ENCODE measurements at places on chromosomes 6 and 20.

DNA sequence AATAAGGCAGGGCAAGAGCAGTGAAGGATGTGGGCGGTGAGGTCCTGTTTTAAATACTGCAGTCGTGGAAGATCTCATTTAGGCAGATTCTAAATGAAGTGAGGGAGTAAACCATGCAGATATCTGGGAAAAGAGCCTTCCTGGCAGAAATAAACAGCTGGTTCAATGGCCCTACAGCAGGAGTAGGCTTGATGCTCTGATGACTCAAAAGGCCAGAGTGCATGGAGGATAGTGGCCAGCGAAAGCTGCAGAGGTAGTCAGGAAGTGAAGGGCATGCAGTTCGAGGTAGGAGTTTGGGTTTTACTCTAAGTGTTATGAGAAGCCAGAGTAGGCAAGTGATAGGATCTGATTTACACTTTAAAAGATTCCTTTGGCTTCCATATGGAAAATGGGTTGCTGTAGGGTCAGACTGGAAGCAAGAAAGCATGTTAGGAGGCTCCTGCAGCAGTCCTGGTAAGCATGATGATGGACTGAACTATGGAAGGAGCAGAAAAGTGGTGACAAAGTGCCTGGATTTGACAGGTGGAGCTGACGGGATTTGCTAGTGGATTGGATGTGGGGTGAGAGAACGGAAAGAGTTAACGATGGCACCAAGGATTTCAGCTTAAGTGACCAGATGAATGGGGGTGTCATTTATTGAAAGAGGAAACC, 150.0 kb downstream of the GJA10 start:
- no peak for DNase-seq

DNA sequence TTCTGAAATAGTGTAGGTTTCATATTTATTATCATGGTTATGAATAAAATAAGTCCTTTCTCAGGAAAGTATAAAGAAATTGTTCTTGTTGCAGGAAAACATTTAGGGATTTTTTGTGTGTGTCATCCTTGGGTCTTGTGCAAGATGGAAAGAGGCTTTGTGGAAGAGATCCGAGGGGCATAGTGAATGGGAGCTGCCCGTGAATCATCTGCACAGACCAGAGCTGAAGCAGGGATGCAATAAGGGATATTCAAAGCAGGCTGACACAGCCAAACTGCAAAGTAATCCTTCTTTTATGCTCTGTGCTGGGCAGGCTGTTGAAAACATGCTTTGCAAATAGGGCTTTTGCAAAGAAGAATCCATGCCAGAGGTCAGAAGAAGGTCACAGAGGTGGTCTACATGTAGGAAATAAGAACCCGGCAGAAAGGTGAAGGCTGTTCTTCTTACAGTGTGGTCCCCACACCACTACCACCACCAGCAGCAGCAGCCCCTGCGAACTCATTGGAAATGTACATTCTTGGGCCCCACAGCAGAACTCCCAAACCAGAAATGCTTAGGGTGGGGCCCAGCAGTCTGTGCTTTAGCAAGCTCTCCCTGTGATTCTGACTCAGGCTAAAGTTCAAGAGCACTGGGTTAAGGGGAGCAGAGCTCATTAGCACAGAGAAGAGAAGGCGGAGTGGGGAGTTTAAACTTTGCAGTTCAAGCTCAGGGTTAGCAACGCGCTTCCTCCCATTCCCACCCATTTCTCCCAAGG, 237.6 kb downstream of the QKI start:
- DNase-seq: no peak

DNA sequence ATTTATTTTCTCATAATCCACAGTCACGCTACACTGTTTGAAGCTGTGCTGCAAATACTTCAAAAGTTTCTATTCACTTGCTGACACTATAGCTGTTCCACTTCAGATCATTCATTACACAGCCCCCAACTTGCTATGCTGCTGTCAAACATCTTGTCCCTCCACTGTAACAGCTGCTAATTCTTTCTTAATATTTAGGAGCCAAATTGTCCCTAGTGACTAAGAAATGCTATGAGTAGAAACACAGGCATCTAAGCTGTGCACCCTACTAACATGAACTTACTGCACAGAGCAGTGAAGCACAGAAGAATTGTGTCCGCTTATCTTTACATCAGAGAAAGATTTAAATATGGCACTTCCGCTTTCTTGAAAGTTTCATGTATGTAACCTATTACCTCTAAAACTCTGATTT, 91.3 kb downstream of the PDE10A start:
- no peak for DNase-seq

GRCh38 chr20:58361481-58362205, 27.4 kb upstream of the VAPB start:
- no peak for DNase-seq

DNA sequence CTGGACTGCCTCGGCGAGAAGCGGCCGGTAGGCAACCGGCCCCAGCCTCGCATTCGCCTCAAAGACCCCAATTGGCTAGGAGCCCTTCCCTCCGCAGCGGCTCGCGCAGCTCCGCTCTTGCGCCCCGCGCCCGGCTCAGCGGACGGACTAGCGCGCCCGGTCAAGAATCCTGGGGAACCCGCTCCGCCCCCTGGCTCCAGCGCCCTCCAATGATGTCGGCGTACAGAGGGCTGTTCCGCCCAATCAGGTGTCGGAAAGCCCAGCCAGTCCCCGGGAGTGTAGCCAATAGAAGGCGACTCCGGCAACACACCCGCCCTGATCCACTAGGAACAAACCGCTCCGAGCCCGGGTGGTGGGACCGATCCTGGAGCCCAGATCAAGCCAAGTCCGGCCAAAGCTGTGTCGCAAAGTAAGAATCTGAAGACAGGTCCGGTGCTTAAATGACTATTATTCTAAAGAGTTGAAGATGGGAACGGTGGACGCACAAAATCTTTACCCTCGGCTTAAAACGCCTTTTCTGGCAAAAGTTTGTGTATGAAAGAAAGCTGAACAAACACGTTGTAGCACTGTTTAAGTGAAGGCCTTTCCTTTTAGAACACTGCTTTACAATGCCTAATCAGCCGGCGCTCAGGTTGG, 132.2 kb downstream of the OGFRL1 start:
- DNase-seq: no peak

GRCh38 chr6:31351033-31351380, 6.0 kb downstream of the HLA-B start:
- DNase-seq: no peak

DNA sequence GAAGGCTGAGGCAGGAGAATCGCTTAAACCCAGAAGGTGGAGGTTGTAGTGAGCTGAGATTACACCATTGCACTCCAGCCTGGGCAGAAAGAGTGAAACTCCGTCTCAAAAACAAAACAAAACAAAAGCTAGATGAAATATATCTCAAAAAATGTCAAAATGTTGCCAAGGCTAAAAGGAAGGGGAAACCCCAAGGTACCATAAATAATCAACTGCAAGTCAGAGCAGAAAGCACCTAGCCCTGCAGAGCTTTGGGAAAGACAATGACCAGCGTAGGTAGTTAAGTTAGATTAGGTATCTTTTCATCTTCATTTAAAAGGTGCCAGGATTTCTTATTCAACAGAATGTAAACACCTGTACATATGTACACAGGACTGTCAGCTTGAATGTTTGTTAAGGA, 33.0 kb downstream of the AKIRIN2 start:
- no peak for DNase-seq

DNA sequence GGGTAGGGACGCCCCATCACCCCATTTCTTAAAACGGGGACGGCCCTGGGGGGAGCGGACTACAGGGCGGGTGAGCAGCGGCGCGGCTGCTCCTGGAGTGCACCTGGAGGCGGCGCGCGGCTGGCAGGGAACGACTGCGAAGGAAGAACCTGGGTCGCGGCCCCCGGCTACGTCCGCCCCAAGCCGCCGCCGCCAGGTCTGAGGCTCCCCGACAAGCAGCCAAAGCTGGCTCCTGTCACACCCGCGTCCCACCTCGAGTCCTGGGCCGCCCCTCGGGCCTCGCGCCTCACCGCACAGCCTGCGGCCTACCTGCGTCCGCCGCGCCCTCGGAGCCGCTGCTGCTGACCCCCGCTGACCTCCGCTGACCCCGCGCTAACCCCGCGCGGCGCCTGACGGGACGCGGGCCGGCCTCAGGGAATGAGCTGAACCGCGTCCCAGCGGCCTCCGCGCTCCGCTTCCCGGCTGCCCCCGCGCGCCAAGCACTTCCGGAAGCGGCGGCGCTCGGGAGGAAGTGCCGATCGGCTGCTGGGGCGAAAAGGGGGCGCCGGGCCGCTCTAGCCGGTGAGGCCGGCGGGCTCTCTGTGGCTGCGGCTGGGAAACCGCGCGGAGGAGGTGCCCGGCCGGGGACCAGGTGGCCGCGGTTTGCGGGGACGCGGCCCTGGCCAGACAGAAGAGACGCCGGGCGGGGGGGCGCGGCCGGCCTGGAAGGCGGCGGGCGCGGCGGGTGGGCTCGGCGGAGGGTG, at the start of the genes ARFRP1 and ZGPAT:
TSS of gene ARFRP1 (minus strand) at position 419 of the 743 bp plus-strand sequence. CDS start 885 bp downstream, outside the sequence.
TSS of gene ZGPAT (plus strand) at position 482 of the 743 bp plus-strand sequence. CDS start 542 bp downstream, outside the sequence.
- DNase-seq: peak; percentile 90

- no peak for DNase-seq
Observed at GRCh38 chr6:28209753-28210535, 15.1 kb upstream of the ZSCAN9 start.

DNA sequence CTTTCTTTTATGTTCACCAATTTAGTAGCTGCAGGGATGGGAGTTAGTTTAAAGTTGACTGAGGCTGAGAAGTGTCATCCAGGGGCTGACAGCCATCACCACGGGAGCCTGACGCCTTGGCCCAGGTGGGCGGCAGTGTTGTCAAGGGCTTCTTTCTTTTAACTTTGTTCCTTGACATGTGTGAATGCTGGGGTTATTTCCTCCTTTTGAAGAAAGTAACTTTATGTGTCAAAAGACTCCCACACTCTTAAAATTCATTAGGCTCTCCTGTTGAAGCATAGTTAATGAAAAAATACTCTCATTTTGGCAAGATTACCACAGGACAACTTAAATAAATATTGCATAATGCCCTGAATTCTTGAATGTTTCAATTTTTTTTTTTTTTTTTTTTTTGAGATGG, 50.0 kb downstream of the SASH1 start:
- DNase-seq: no peak

- DNase-seq: no peak
Observed at GRCh38 chr20:62724692-62725595, 16.3 kb downstream of the NTSR1 start.

GRCh38 chr6:146408583-146408982, 135.1 kb upstream of the RAB32 start:
- no peak for DNase-seq

DNA sequence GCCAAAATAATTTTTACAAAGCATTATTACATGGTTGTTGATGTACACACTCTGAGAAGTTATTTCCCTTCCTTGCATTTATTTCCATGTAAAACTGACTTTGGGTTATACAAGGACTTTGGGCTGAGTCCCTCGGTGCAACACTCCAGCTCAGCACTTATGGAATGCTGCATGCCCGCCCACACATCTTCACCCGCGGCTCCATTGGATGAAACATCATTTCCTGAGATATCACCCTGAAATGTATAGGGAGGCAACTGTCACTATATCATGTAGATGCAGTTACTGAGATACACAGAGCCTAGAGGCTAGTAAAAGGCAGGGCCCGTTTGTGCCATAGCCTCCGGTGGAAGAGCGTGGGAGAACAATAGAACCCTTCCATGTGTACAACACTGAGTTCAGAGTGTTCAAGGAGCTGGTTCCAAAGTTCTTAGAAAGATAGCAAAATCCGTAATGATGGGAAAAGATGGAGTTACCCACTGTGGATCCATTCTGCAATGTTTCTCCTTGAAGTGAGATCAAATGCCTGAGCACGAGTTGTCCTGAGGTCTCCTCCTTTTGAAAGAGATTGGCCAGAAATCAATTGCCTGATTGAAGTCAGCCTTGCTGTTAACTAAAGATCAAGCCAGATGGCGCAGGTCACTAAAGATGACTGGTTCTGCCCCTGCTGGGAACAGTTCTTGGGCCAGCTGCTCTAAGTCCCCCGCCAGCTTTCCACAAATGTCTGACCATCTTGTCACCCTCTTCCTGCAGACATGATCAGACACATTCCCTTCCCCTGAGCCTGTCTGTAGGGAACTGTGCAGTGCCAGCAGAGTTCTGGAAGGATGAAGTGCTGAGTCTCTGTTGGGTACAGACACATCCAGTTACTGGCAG, 100.9 kb upstream of the IYD start:
- no peak for DNase-seq

DNA sequence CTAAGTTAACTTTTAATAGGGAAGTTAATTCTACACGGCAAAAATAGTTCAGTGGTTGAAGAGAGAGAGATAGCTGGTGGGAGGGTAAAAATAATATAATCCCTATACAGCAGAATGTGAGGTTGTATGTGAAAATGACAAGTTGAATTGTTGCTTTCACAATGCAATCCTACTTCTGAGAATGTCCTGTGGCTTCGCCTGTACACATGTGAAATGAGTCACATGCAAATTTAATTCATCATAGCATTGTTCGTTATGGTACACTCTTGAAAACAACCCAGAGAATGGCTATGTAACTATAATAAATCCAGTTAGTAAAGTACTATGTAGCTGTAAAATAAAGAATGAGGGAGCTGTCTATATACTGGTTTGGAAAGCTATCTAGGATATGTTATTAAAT, 46.0 kb upstream of the HINT3 start:
- no peak for DNase-seq

Measured in stimulated activated CD4-positive, alpha-beta T cell treated with anti-CD3 and anti-CD28 coated beads, Interleukin-4, amount 100 ng/mL, for 1 hour (primary cell).